Esophagus muscularis mucosa (tissue), 4 donors: ENCODE measurements at places on chromosomes 4 and X. TPM values are rescaled to one million over a fixed set of nuclear protein-coding genes. Genes with fewer than 3 reads are reported as not detected.

The ARX gene
- not detected for total RNA-seq

The SPIN2A gene
- 0.34 TPM for total RNA-seq

The ADAM29 gene
- not detected for total RNA-seq

The SEC24B gene
- 46.5 TPM for total RNA-seq

The POF1B gene
- total RNA-seq = 0.45 TPM

The F8A3 gene
- 6.6 TPM for total RNA-seq

The CFAP99 gene
- not detected for total RNA-seq

The FDCSP gene
- total RNA-seq = not detected

The MAGEB1 gene
- not detected for total RNA-seq

The SHROOM2 gene
- 1.4 TPM for total RNA-seq

The TMEM154 gene
- total RNA-seq = 2.9 TPM
